ENCODE measurements at places on chromosomes 7 and 10. TPM values are rescaled to one million over a fixed set of nuclear protein-coding genes. Genes with fewer than 3 reads are reported as not detected.
A peak's percentile ranks its signal among the peaks of the same experiment; 100 is the strongest.

DNA sequence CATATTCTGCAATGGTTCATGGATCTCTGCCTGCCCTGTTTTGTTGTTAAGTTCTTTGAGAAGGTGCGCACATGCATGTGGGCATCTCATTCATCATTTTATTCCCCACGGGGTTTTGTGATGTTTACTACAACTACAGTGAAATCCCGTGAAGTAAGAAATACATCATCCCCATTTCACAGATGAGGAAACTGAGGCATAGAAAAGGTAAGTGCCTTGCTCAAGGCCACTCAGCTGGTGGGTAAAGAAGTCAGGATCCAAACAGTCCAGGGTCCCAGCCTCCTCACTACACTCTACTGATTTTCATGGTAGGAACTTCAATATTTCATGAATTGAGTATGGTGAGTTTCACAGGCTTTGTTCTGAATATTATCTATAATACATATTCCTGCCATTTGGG lies 72.6 kb downstream of the CYP26A1 start:
- DNase-seq = no peak

DNA sequence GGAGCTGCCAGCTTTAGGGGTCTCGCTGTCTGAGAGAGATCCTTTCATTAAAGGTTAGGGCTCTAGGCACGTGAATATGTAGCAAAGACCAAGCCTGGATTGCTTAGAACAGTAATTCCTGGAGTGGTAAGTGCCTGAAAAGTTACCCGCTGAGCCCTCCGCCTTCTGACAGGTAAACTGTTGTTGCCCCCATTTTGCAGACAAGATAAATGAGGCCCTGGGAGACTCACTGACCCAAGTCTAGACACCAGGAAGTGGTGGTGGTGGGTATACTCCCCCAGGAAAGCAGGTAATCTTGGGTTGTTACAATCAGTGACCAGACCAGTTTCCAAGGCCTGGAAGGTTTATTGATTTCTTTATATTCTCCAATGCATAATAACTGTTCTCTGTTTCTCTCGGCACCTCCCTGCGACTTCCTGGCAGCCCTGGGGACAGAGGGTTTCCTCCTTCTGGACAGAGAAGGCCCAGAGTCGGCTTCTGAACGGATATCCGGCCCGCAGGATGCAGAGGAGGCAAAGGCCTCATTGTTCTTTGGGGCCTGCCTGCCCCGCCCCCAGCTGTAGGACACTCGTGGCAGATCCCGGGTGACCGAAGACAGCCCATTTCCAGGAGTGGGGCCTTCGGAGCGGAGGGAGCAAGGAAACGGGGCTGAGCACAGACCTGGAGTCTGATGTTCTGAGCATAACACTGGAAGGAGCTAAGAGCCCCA lies 1.3 kb upstream of the GRK5 start:
- DNase-seq = peak; percentile 61

DNA sequence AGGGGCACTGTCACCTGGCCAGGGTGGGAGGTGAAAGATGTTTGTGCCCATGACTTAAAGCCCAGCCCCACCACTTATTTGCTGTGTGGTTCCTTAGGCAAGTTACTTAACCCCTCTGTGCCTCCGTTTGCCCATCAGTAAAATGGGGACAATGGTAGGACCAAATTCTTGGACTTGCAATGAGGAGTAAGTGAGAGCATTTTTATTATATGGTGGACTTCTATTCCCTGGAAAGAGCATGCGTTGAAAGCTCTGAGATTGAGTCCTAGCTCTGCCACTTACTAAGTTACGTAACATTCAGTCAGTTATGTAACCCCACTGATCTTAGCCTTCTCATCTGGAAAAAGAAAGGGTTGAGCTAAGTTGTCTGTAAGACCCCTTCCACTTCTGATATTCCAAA lies 18.8 kb downstream of the VSIR start:
- no peak for DNase-seq

- no peak for DNase-seq
Observed at GRCh38 chr7:153935095-153935494, 117.1 kb upstream of the DPP6 start.

DNA sequence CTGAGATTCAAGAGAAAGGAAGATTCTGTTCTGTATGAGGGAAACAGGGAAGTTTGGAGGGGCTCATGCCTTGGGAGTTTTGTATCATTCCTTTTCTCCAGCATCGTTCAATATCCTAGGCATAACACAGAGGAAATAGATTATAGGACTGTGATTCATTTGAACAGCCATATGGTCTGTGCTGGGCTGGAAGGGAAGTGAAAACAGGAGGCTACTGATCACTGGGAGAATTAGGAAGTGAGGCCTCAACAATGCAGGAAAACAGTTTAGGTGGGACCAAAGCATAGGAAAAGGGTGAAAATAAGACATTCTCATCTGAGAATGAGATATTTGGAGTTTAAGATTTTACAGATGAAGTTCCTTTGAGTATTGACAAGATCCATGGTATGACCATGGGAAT lies 70.7 kb upstream of the MKX start:
- no peak for DNase-seq

DNA sequence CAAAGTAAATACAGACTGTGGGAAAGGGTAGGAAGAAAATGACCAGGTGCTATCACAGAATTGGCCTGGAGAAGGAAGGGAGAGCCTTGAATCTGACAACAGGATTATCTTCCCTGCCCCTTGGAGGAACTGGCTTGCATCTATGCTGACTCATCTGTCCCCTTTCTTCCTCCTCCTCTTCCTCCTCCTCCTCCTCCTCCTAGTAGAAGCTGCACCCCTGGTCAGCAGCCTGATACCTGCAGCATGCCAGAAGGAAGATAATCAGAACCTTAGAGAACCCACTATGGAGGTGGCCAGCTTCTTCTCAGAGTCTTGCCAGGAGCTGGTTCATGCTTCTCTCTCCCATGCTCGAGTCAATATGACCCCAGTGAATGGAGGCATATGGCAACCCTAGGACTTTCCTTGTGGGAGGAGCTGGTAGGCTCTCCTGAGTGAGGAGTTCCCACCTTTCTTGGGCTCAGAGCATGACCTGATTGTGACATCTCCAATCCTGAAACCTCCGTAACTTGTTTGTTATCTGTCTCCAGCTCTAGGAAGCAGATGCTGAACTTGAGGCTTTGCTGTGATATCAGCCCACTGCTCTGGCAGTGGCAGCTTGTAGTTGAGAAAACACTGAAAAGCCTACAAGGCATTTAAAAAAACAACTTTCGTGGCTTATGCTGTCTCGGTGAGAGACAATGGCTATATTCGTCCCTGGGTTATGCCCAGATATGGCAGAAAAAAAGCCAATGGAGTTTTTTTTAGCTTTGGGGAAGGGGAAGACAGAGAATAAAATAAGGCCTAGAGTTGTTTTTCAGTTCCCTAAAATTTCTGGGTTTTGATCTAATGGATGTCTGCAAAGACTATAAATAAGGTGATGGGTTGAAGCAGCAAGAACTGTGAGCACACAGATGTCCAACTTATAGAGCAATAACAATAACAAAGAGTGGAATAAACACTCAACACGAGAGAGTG lies 60.6 kb downstream of the CDHR3 start:
- DNase-seq = no peak

- DNase-seq = no peak
Observed at GRCh38 chr7:71312755-71313490, 181.0 kb downstream of the GALNT17 start.

- no peak for DNase-seq
Observed at GRCh38 chr7:129872054-129872453, 80.7 kb downstream of the UBE2H start.

DNA sequence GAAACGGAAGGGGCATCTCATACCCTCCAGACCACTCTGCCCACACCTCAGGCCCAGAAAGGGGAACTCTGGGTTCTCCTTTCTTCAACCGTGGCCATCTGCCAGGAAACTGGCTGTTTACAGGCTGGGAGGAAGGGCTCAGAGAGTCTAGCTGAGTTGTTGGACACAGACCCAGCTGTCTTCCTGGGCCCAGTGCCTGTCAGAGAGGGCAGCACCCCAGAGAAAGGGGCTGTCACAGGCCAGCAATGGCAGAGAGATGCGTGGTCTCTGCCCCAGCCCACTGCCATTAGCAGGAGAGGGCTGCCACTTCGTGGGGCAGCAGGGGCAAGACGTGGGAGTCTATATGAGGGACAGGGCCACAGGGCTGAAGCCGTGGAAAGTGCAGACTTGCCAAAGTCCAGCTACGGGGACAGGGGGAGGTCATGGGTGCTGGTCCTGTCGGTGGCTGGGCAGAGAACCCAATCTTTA lies 11.0 kb downstream of the GRID1 start:
- DNase-seq = no peak

DNA sequence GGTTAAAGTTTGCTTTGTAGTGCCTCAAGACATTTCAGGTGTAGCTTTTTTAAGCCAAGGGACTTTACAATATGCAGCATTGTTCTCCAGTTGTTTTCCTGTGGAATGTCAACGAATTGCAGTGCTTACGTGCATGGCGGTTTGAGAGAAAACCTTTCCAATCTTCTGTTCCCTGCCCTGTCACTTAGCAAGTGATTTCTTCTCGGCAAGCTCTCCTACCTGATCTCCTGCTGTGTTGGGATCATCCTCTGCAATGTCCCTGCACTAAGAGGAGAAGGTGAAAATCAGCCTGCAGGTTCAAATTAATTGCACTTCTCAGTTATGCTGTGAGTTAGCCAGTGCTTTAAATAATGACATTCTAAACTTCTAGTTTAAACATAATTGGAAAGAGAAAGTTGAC lies 197.6 kb upstream of the FZD1 start:
- DNase-seq = no peak

DNA sequence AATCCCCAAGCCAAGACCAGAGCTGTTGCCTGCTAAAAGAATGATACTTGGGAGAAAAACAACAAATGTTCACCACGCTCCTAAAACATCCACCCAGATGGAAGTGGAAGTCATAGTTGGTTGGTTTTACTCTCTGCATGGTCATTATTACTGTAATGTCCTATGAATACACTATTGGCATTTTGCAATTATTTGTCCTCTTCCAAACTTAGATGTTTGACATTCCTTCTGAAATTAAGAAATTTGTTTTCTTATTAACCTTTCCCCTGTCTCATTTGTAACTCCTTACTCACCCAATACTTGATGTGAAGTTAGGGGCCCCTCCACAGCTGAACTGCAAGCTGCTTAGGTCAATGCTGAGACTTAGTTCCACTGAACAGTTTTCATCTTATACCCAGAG lies 383.3 kb downstream of the INHBA start:
- no peak for DNase-seq

GRCh38 chr10:131833013-131833412 lies 67.8 kb upstream of the PPP2R2D start:
- no peak for DNase-seq

GRCh38 chr7:2779051-2779450 lies 65.1 kb downstream of the GNA12 start:
- no peak for DNase-seq

DNA sequence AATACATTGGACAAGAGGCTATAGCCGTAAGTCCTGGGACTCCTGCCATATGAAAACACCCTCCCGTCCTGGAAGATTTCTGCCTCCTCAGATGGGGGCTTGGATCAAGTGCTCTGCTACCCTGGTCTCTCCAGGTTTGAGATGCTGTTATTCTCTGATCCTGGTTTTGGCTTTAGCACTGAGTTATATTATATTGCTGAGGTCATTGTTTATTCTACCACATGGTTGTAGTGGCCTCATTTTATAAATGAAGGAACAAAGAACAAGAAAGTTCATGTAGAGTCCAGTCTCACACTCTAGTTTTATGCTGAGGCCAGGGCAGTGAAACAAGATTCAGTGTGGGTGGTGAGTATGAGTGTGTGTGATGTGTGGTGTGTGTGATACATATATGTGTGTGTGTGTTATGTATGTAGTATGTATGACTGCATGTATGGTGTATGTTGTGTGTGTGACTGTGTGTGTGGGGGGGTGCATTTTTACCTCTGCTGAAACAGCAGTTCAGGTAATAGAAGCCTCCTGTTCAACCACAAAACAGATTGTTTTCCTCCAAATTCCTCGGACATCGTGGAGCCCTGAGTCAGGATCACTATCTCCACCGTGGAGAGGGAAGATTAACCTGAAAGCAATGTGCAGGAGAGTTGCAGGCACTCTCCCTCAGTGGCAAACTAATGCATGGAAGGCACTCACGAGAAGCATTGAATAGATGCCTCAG lies 80.7 kb downstream of the C7orf25 start:
- no peak for DNase-seq

DNA sequence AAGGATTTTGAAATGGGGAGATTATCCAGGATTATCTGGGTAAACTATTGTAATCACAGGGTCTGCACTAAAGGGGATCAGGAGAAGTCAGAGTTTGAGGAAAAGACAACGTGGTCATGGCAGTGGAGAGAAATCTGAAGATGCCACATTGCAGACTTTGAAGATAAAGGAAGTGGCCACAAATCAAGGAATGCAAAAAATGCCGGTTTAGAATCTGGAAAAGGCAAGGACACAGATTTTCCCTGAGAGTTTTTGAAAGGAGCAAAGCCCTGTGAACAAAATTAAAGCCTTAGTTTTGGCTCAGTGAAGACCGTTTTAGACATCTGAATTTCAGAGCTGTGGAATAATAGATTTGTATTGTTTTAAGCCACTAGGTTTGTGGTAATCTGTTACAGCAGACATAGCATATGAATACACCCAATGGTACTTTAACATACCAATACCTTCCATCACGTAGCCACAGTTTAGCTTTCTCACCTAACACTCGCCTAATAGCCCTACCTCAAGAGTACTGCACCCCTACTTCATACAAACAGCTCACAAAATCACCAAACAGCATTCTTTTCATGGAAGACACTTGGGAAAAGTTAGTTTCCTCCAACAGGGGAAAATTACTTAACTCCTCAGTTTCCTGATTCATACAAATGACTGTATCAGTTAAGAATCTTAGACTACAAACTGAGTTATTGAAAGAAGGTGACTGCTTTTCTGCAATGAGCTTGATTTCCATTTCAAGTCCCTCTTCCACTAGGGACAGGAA lies 446.5 kb downstream of the INHBA start:
- no peak for DNase-seq

DNA sequence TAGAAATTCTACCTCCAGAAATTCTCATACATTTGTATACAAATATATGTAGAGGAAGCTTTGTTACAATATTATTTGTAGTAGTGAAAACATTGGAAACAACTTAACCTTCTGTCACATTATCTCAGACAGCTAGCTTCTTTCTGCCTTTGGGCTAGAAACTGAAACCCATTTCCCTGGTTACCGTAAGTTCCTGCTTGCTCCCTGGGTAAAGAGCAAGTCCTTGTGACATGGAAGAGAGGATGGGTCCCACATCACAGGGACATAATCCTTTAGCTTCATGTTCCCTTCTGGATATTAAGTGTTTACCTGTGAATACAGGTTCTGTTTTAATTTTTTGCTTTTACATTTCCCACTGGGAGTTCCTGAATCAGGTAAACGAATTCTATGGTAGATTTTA lies 41.8 kb downstream of the KLHDC10 start:
- DNase-seq = no peak

DNA sequence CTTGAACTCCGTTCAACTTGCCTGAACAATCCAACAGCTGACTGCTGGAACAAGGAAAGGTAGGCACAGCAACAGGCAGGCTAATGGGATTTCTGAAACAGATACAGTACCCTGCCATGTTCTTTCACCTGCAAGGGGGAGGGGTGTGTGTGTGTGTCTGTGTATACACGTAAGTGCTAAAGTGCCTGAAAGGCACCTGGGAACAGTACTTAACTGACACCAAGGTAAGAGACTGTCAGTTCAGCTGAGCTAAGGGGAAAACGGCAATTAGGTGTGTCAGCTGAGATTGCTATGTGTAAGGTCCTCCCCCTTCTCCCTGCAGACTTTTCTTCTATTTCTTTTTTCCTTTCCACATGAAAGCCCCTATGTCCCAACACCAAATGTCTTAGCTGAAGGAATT lies 27.0 kb downstream of the NAMPT start:
- no peak for DNase-seq

- no peak for DNase-seq
Observed at GRCh38 chr7:142720986-142721385, 28.3 kb upstream of the PRSS1 start.

Gene AGR2
- 163 TPM for total RNA-seq

Gene BAZ1B
- total RNA-seq = 51.9 TPM

Gene SFRP5
- total RNA-seq = 0.21 TPM

Gene AQP1
- total RNA-seq = 9.8 TPM

Gene CDHR1
- total RNA-seq = not detected

Data from HT-29 (cell line).